Left renal cortex interstitium (tissue), 4 donors: ENCODE measurements at places on chromosomes 3 and 15.

GRCh38 chr3:14455571-14456317 is 53.3 kb downstream of the SLC6A6 start:
- no peak for DNase-seq

- no peak for DNase-seq
Observed at GRCh38 chr3:118102737-118103136, 931.9 kb downstream of the IGSF11 start.

- no peak for DNase-seq
Observed at GRCh38 chr15:51328926-51329325, 9.5 kb downstream of the CYP19A1 start.

DNA sequence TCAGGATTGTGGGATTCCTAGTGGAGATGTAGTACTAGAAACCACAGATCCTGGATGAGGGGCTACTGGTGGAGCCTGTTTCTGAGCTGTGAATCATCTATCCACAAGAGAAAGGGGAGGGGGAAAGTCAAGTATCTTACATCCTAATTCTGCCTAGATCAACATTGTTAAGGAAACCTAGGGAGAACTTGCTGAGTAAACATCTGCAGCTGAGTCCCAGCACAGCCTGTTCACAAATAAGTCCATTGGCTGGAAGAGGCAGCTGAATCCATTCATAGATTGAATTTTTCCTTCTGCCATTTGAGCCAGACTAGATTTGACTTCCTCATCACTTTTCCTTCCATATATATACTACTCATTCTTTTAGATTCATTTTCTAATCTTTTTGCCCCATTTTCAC is 460.5 kb downstream of the TUSC7 start:
- no peak for DNase-seq

GRCh38 chr3:190012314-190012782 is 108.3 kb downstream of the P3H2 start:
- no peak for DNase-seq

- peak; percentile 51 for DNase-seq
Observed at GRCh38 chr15:77455696-77456321, 35.1 kb downstream of the HMG20A start.

- DNase-seq, result no peak
Observed at GRCh38 chr3:184751204-184752040, 39.6 kb upstream of the MAGEF1 start.

DNA sequence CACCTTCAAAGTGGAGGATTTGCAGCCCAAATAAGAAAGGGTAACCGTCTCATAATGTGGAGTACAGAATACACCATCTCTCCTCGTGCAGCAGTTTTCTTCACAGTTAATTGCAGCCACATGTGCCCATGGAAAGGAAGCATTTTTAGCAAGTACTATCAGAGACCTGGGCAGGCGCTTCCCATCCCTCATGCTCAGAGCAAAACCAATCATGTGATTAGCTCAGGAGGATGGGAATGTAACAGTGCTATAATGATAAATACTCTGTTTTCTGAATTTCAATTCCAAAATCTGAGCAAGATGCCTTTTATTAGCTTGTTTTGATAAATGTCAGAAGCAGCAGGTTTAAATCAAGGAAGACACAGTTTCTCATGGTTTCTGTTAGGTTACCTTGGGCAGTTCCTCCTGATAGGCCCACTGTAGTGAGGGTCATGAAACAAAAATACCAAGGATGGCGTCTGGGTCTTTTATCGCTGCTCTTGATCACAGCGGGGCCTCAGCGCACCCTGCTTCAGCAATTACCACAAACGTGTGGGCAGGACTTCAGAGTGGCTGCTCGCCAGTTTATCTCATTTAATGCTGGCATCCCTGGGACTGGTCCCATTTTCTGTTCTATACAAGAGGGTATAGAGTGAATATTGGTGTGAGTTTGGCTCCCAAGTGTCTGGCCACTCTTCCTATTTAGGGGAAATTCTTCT is 92.6 kb upstream of the VGLL4 start:
- no peak for DNase-seq

DNA sequence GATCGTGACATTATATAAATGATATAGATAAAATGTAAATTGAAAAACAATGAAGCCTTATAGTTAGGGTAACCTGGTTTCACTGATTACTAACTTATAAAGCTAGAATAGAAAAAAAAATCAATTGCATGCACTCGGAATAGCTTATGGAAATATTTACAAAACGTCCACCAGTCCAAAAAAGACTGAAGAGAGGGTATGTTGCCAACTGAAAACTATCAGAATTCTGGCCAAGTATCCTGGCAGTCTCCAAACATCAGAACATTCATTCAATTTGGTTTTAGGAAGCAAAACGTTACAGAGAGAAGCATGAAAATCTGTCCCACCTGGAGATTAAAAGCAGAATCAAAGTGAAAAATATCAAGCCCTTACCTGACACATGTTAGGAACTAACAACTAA is 892.4 kb downstream of the ROBO1 start:
- DNase-seq, result no peak

- no peak for DNase-seq
Observed at GRCh38 chr3:116306720-116307119, 138.6 kb downstream of the LSAMP start.

DNA sequence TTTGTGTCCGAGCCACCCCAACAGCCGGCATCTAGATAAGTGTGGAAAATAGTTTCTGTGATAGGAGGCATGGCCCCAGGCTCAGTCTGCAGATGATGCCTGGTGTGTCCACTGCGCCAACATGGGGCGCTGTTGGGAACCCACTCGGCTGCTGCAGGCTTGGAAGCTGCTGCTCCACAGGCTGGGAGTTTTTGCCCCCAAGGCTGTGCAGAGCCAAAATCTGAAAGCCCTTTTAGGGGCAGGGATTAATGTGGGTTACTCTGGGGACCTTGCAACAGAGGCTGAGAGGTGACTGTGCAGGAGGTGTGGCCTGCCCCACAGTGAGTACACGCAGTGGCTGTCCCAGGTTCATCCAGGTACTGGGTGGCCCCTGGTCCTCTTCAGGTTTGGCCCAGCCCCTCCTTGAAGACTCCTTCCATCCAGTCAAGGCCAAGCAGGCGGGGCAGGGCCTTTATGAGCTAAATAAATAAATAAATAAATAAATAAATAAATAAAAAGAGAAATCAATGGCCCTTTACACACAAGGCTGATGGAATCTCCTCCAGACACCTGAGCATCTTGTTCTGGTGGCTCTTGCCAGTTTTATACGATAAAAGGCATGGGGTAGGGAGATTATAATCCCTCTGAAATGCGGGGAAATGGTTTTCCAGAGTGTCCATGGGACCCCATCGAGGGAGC is 73.8 kb downstream of the AAGAB start:
- no peak for DNase-seq

DNA sequence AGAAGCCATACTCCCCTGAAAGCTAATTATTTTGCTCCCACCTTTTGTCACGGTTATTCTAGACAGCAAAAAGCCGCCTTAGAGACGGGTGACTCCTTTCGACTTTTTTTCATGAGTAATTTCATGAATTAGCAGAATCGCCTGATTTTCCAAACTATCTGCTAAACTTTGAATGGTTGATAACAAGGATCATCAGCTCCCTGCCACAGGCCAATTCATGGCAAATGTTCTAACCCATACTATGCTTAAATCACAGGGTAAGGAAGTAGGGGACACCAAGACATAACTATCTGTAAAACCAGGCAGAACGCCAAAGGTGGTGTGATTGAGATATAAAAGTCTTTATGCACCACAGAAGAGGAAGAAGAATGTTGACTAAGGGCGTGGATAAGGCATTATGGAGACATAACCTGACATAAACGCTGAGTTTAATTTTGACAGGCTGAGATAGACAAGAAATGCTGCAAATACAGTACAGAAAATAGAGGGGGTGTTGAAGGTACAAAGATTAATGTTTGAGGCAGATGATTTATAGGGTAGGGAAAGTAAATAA is 891 bp upstream of the DMXL2 start:
- peak; percentile 13 for DNase-seq

DNA sequence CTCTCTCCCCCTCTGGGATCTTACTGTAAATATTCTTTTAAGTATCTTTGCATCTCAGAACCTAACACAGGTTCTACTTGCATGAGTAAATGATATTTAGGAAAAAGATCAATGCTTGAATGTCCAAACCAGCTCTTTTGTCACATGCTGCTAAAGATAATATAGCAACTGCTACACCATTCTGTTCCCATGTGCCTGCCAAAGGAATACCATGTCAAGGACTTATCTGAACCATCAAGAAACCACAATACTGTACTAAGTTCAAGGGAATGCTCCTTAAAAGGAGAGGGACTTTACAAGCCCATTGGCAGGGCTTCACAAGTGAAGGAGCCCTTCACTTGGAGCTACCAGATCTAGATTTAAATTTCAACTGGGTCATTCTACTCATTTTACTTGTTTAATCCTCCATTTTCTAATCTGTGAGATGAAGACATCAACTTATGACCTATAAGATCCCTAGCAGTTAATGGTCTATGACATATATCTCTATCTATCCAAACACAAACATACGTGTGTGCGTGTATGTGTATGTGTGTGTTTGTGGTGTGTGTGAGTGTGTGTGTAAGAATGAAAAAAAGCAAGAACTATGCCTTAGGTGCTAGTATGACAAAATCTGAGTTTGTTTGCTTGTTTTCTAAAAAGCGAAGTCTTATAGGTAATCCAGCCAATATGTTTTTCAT is 13.0 kb upstream of the SEC62 start:
- no peak for DNase-seq

GRCh38 chr15:74651242-74651741 is 35.7 kb downstream of the CLK3 start:
- no peak for DNase-seq

DNA sequence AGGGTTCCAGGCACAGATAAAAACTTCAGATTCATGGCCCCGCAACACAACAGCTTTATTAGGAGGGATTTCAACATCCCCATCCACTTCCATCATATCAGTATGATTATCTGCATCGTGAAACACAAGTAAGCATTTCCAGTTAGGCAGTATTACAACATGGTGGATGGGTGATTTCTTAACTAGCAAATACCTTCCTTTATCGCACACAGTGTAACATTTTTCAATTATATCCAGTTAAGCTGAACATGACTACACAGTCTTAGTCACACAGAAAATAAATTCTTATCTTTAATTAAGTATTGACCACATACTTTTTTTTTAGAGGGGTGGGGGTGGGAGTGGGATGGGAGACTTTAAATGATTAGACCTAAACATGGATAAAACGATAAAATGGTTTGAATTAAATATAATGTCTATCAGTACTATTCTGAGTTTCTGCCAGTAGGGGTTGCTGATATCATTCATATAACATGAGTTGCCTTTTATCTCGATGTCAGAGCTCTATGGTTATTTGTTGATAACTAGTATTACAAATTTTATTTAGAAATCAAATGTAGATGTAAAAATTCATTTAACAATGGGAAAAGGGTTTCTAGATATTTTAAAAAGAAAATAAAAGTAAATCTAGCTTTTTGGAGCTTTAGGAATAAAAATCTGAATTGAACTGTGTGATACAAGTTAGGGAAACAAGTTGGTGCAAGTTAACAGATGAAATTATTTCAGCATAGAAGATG is 146.6 kb downstream of the TBL1XR1 start:
- DNase-seq, result no peak

DNA sequence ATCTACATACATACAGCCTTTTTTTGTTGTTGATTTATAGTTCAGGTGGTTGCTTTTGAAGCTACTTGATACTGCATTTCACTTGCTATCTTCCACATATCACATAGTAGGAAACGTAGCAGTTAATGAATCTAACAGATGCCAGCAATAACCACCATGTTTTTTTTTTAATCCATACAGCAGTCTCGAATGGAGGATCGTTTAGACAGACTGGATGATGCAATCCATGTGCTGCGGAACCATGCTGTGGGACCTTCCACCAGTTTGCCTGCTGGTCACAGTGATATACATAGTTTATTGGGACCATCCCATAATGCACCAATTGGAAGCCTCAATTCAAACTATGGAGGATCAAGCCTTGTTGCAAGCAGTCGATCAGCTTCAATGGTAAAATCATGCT is 123.2 kb upstream of the CGNL1 start:
- DNase-seq, result no peak

GRCh38 chr3:170632780-170633179 is 46.9 kb upstream of the SLC7A14 start:
- DNase-seq, result no peak

GRCh38 chr15:67883234-67883773 is 43.5 kb upstream of the RNU6-1 start:
- DNase-seq, result no peak

GRCh38 chr3:182861348-182861747 is 68.0 kb downstream of the ATP11B start:
- no peak for DNase-seq

GRCh38 chr15:88894348-88894818 is 961 bp downstream of the HAPLN3 start:
- no peak for DNase-seq

- no peak for DNase-seq
Observed at GRCh38 chr15:81003097-81003350, 2.3 kb downstream of the TLNRD1 start.

DNA sequence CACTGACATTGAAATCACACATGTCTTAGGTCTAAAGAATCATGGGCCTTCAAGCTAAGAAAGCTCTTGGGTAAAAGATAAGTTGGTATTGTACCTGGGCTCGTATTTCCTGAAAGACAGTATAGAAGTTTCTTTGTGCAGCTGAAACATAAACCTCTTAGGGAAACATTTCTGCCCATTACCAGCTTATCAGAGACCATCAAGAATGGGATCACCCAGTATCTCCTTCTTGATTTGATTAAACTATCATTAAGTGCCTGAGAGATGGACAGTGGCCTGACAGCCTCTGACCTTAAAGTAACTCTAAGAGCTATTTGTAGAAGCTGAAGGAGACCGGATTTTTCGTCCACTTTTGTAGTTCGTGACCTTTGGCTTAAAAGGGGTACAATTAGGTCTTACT is 265.3 kb downstream of the ERC2 start:
- no peak for DNase-seq

- no peak for DNase-seq
Observed at GRCh38 chr15:30997270-30997669, 5.8 kb upstream of the MTMR10 start.

DNA sequence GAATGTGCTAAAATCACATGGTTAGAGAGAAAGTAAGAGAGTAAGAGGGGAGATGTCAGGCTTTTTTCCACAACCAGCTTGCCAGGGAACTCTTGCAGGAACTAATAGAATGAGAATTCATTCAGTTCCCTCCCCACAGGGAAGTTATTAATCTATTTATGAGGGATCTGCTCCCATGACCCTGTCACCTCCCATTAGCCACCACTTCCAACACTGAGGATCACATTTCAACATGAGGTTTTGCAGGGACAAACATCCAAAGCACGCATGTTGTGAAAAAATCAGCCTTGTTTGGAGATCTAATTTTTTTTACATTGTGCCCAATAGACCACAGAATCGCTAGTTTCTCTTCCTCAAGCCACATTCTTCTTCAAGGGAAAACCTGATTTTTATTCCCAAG is 904.0 kb downstream of the TBL1XR1 start:
- DNase-seq, result no peak
